ENCODE measurements at places on chromosomes 12 and 14. TPM values are rescaled to one million over a fixed set of nuclear protein-coding genes. Genes with fewer than 3 reads are reported as not detected.

DNA sequence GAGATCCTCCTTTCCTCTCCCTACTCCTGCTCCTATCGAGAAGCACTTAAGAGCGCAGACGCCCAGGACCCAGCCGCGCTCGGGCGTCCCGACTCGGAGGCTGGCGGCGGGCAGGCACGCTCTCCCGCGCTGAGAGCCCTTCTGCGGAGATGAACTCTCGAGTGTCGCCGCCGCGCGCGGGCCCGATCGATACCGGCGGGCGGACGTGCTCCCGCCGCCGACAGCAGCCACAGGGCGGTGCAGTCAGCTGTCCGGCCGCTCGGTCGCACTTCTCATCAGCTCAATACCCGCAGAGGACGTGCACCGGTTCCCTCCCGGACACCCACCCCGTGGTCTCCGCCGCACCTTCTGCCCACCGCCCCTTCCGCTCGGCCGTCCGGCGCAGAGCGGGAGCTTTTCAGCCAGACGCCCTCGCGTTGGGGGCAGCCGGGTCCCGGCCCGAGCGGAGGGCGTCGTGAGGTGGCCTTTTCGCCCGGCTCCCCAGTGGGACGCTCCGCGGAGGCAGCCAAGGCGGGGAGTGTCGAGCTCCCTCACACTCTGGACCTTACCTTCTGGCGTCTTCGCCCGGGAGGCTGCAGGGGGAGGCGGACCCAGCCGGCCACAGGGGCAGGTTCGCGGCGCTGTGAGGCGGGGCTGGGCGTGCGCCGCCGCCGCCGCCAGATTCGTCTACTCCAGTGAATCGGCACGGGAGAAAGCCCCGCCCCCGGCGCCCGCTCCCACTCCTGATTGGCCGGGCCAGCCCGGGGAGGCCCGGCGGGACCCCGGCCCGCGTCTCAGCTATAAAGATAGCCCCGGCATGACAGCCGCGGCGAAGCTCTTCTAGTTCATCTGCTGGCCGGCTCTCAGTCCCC, at the start of gene INSM2:
Gene INSM2 (plus strand): TSS at position 808 of the 851 bp plus-strand sequence. CDS start 89 bp downstream, outside the sequence.
- peaks cover 58% of the 10 kb centered on the region for H3K27me3 ChIP-seq
- peak; percentile 69 for DNase-seq
- H3K4me3 ChIP-seq: peak within 1 kb of the TSS; percentile 75
- no peaks in the 10 kb centered on the region for H3K36me3 ChIP-seq

- DNase-seq: no peak
- peaks cover 30% of the 10 kb centered on the region for H3K4me1 ChIP-seq
- no peak overlapping the region for H3K27ac ChIP-seq
These were observed 135.0 kb upstream of the AMIGO2 start for GRCh38 chr12:47214771-47215170.

MAP1LC3B2 gene
- total RNA-seq: not detected

OVCH1 gene
- total RNA-seq: not detected

DNA sequence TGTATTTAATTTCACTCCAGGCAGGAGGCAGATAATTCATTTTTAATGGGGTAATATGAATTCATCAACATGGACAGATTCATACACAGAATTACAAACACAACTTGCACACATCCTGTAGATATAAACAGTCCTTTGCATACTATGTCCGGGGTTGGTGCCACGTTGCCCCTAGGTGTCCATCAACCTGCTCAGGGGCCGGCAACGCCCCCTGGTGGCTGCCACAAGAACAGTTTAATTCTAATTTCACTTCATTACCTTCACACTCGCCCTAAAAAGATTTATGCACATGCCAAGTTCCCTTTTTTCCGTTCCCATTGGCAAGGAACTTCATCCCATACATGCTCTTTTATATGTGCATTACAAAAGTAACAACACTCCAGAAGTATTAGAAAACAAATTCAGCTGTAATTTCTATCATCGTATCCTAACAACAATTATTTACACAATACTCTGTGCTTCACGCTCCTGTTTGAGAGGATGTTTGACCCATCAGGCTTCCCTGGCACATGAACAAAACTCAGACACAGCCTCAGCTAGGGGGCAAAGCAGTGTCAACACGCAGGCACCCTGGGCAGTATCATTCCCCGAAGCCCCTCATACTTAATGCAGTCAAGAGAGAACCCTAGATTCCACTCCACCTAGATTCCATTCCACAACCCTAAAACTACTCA, 15.5 kb downstream of the MANSC1 start:
- DNase-seq: peak; percentile 56
- peaks cover 51% of the 10 kb centered on the region for H3K4me1 ChIP-seq
- H3K36me3 ChIP-seq: no peaks in the 10 kb centered on the region

GRCh38 chr12:13165617-13166041, 30.9 kb upstream of the EMP1 start:
- no peaks in the 10 kb centered on the region for H3K36me3 ChIP-seq
- H3K4me1 ChIP-seq: peaks cover 32% of the 10 kb centered on the region
- no peaks in the 10 kb centered on the region for H3K27me3 ChIP-seq

Data from PC-3 (cell line).